Stimulated activated CD8-positive, alpha-beta memory T cell treated with anti-CD3 and anti-CD28 coated beads, Interleukin-4, amount 100 ng/mL, for 4 hours (primary cell): ENCODE measurements at places on chromosomes 11 and 22.

- no peak for DNase-seq
Measured at GRCh38 chr11:32635819-32636218, 52.2 kb downstream of the EIF3M start.

DNA sequence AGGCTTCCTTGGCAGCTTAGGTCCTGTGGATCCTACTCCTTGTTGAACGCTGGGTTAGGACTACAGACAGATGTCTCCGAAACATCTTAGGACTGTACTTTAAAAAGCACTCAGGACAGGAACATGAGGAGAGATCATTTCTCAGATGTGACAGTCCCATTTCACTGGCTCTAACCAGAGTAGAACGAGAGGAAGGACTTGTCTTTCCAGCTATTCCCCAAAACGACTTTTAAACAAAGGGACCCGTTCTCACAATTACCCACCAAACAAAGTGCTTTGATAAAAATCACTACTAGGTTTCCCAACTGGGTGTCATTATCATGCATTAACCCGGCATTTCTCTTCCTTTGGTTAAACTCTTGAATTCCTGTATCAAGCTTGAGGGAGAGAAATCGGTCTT is 84.7 kb upstream of the BARX2 start:
- DNase-seq = no peak

- no peak for DNase-seq
Measured at GRCh38 chr22:44659140-44659539, 42.9 kb upstream of the PRR5 start.

DNA sequence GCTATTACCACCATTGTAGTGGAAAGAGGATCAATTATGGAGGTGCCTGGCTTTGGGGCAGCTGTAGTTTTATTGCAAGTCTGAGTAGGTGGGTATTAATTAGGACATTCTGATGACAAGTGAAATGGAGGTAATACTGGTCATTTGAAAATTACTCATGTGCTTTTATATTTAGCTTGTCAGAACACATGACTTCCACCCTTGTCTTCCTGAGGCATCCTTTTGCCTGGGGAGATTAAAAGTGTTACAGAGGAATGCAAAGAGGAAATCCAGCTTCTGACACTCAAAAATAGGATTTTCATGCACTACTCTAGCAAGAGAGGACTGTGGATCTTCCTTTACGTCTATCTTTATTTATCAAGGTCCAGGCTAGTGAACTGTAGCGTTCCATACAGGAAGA is 44.7 kb upstream of the CAPRIN1 start:
- DNase-seq = no peak

DNA sequence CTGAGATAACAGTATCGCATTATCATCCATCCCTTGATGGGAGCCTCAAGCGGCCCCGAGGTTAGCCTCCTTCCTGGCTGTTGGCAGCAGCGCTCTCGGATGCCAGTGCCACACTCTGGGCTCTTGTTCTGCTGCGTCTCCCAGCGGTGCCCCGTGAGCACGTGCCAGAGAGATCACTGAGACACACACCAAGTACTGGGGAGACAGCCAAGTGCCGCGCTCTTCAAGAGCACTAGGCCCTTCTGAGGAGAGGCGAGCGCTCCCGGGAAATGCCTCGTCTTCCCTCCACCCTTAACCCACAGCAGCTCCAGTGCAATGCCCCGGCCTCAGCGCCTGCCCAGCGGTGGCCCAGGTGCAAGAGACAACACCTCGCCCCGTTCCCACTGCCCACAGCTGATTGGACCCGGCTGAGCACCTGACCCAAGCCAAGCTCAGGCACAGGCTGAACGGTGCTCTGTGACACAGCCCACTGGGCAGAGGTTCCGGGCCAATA is 248.3 kb upstream of the NARS2 start:
- DNase-seq = no peak

DNA sequence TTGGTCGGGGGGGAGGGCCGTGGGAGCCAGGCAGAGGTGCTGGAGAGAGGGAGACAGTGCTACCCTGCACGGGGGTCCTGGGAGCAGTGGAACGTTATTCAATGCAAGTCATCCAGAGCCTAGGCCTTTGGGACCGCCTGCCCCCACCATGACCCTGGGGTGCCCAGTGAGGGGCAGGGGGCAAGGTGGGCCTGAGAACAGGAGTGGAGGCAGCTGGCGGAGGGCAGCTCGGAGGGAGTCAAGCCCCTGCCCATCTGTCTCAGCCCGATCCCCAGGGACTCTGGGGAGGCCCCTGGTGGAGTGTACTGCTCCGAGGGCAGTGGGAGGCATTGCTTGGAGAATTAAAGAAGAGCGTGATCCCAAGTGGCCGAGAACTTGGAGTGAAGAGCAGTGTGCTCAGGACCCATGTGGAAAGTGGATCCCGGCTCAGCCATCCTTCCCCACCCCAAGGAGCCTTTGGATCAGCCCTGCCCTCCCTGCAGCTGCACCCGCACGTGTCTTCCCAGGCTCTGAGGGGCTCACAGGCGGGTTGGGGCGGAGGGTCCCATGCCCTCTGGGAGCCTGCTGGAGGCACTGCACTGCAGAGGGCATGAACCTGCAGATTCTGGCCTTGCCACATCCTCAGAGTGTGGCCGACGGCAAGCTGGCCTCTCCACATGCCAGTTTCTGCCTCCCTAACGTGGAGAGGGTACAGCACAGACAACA is 34.0 kb upstream of the SMIM38 start:
- no peak for DNase-seq

- no peak for DNase-seq
Measured at GRCh38 chr22:20131859-20132685, 468 bp downstream of the ZDHHC8 start.

DNA sequence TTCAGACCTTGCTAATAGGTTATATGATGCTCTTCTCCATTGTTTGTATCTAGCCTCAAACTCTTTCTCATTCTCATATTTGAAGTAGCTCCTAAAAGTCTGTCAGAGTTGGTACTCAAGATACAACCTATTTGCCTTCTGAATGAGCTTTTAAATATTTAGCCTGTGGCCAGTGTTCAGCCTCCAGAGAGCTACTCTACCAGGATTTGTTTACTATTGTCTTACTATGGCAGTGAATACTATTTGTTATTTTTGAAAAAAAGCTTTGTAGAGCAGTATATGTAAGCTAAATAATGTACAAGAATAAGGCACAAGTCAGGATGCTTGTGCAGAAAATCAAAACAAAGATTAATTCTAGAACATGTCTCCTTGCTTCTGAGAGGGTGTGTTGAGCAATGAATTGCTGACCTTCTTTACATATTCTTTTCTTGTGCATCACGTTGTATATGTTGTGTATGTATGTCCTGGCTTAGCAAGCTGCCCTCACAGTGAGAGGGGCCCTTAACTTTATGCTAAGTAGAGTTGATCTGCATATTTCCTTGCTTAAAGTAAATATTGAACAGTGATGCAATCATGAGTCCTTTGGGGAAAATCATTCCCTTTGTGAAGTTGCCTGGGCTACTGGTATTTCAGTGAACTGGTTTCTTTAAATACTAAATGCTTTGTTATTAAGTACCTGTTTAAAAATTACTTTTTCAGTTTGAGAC is 438.0 kb downstream of the LUZP2 start:
- DNase-seq = no peak

DNA sequence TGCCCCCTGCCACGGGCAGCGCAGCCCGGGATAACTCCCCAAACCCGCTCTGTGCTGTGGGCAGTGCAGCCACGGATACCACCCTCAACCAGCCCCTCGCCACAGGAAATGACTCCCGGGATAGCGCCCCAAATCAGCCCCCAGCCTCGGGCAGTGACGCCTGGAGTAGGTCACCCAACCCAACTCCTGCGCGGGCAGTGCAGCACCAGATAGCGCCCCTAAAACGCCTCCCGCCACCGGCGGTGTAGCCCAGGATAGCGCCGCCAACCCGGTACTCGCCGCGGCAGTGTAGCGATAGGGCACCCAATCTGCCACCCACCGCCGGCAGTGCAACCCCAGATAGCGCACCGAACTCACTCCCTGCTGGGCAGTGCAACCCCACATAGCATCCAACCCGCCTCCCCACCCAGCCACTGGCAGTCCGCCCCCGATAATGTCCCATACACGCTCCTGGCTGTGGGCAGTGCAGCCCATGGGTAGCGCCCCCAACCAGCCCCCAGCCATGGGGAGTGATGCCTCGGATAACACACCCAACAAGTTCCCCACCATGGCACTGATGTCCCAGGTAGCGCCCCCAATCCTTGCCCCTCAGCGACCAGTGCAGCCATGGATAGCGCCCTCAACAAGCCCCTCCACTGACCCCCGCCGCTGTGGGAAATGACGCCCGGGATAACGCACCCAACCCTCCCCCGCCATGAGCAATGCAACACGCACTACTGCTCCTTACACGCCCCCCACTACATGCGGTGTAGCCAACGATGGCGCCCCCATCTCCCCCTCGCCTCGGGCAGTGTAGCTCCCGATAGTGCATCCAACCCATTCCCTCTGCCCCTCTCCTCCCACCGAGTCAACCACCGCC is 1.5 kb downstream of the RFPL2 start:
- no peak for DNase-seq

GRCh38 chr22:30969532-30970355 is 679 bp downstream of the TUG1 start:
- DNase-seq = no peak

GRCh38 chr11:46661836-46662235 is 38.6 kb downstream of the ARHGAP1 start:
- no peak for DNase-seq

DNA sequence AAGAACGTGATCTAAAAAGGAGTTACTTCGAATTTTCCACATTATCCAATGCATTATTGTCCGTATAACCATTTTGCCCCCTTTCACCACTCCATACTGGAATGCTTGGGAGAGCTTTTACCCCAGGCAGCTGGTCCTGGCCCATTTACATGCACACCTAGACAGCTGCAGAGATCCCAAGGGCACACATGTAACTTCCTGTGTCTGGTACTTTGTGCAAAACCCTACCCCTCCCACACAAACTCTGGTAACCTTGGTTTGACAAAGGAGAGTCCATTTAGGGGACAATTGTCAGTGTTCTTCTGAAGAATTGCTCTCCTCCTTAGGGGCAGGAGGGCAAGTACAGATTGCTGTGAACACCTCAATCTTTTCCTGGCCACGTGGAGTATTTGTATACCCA is 57.3 kb upstream of the SORL1 start:
- DNase-seq = no peak

- DNase-seq = no peak
Measured at GRCh38 chr11:112364962-112365481, 104.4 kb upstream of the PLET1 start.
